ENCODE measurements at places on chromosomes 6 and 20. TPM values are rescaled to one million over a fixed set of nuclear protein-coding genes. Genes with fewer than 3 reads are reported as not detected.

NECAB3 gene
- 47.4 TPM for total RNA-seq

ENPP1 gene
- total RNA-seq, result 3.6 TPM

C20orf202 gene
- total RNA-seq, result not detected

UBR2 gene
- total RNA-seq, result 34.3 TPM

SLC26A8 gene
- not detected for total RNA-seq

PSORS1C2 gene
- not detected for total RNA-seq

DOK5 gene
- total RNA-seq, result 5.0 TPM

EYA4 gene
- 0.82 TPM for total RNA-seq

LSM2 gene
- total RNA-seq, result 44.1 TPM

ZNF165 gene
- 1.8 TPM for total RNA-seq

RBM12 gene
- total RNA-seq, result 26.4 TPM

MYT1 gene
- under 0.01 TPM for total RNA-seq

SRXN1 gene
- total RNA-seq, result 32.4 TPM

GCNT2 gene
- total RNA-seq, result 26.9 TPM

DEFB114 gene
- not detected for total RNA-seq

- no peak for DNase-seq
Measured at GRCh38 chr6:129707882-129708495, 2.0 kb downstream of the ARHGAP18 start.

DNA sequence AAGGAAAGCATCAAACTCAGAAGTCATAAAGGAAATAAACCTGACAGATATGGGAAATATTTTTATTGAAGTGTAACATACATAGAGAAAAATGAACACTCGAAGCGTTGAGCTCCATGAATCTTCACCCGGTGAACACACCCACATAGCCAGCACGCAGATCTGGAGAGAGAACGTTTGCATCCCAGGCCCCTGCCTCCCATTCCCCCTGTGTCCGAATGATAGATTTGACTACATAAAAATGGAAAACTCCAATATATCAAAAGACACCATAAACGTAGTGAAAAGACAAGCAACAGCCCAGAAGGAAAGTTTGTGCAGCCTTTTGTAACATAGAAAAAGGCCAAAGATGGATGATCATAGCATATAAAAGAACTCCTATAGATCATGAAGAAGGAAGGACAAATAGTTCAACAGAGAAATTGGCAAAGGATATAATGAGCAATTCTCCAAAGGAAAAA is 17.1 kb downstream of the SYNJ2 start:
- DNase-seq, result no peak

- DNase-seq, result no peak
Measured at GRCh38 chr20:37741570-37741969, 47.7 kb downstream of the CTNNBL1 start.

DNA sequence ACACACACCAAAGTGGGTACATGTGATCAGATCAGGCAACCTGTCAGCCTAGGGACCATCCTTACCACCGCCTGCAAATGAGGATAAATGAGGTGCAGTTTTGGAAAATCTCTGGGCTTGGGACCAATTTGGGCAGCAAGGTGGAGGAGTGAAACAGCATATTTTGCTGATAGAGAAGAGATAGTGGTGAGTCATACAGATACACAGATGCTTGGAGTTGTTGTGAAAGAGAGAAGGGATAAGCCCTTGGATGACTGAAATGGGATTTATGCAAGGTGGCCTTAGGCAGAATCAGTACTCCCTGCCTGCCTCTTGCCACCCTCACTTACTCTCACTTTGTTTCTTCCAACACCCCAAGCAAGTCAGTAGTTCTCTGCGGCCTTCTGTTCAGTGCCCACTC is 34.7 kb downstream of the BMP2 start:
- DNase-seq, result no peak

- DNase-seq, result no peak
Measured at GRCh38 chr20:34301587-34302311, 1.4 kb downstream of the AHCY start.

DNA sequence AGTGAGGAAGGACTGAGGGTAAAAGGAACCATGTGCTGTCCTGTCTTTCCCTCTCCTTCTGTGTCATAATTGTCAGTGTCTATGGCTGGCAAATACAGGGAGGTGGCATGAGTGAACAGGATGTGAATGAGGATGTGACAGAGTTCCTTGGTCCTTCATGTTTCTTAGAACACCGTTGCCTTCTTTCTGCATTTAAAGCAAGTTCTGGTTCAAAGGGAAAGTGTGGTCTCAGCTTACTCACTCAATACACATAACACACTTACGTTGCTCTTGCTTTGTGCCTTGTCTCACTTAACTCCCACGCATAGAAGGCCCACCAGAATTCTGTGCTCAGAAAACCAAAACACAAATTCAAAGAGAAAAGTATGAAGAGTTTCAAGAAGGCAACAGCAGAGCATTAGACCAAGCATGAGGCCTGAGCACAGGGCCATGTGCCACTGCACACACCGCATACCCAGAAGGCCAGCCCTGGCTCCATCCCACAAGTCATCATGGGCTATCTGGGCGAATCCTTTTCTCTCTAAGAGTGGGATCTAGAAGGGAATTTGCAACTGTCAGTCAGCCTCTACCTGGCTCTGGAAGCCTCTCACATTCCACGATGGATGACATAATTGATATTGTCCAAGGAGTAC is 38.9 kb upstream of the SAYSD1 start:
- no peak for DNase-seq

GRCh38 chr6:46325561-46326530 is 155.1 kb upstream of the ENPP5 start:
- no peak for DNase-seq

DNA sequence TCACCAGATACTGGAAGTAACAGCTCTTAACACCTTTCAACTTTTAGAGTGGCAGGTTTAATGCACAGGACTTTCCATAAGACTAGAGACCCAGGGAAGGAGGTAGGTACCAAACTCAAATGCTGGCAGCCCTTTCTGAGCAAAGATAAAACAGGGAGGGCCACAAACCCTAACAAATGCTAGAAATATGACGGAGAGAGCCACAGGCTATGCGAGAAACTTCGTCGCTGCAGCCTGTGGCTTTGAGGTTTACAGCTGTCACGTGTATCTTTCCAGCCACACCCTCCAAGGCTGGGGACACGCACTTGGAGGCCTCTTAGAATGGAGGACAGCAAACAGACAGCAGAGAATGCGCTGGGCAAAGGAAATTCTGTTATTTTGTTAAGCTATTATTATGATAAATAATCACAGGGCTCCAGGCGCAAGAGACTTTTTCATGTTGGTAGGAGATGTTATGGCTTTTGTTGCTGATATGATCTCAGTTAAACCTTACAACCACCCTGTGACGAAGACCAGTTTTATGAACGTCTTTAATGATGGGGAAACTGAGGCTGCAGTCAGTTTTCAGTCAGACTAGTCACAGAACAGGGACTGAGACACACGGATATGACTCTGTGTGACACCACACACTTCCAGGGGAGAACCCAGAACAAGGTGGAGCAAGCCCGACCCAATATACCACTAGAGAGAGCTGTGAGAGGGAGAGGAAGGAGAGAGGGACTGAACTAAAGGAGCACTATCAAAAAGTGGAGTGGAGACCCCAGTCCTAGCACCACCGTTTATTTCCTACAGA is 2.0 kb downstream of the TRAM2 start:
- peak; percentile 73 for DNase-seq

- DNase-seq, result no peak
Measured at GRCh38 chr6:14831937-14832336, 413.9 kb upstream of the JARID2 start.

DNA sequence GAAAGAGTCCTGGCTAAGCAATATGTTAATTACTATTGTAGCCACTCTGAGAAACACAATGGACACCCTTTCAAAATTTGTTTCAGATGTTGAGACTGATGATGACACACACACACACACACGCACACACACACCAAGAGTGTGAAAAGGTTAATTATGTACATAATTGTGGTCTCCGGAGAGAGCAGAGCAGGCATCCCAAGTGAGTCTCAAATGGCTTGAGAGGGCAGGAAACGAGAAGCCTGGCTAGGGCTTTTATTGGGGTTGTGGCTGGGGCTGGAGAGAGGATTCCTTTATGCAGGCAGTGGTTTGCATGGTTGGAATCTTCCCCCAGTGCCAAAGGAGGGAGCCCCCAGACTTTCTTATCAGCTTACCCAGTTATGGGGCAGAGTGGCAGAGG is 38.2 kb upstream of the NKX2-4 start:
- no peak for DNase-seq

DNA sequence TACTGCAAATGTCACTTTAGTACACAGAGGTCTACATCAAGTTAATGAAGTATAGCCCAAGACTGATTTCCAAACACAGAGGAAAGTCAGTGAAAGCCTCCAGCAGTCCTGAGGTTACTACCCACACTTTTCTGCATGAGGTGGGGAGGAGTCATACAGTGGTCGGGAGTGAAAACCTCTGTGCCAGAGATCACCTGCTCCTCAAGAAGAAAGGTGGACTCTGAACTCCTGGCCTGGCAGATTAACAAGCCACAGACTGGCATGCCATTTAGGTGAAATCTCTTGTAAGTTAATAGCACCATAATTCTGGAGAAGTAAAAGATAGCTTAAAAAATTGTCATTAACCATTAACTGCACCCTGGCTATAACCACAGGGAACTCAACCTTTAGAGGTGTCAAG is 125.0 kb upstream of the LAMP5 start:
- DNase-seq, result no peak

GRCh38 chr6:70739534-70739933 is 71.9 kb downstream of the SMAP1 start:
- DNase-seq, result no peak

DNA sequence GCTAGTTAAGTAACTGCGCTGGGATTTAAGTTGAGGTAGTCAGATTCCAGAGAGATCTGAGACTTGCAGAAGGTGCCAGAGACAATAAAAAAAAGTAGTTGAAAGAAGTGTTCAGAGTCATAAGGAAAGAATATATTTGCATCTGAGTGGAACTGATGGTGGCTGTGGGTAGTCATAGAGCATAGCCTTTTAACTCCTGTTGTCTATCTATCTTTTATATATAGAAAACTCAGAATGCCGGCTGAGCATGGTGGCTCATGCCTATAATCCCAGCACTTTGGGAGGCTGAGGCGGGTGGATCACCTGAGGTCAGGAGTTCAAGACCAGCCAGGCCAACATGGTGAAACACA is 62.0 kb downstream of the CARMIL1 start:
- no peak for DNase-seq

DNA sequence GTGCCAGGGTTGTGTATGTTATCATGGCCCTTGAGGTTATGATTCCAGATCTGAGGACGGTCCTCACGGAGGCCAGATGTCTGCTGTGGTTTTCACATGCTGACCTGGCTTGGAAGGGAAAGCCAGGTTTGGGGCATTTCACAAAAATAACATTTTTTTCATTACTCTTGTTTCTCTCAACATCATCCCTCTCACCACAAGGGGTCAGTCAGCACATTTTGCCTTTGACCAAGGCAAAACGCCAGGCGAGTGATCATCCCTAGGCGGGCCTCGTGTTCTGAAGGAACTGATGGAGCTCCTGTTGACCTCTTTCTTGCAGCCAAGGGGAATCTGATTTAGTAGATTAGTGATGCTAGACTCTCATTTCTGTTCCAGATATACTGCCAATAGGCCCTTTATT is 133.5 kb downstream of the TBC1D7 start:
- DNase-seq, result no peak

DNA sequence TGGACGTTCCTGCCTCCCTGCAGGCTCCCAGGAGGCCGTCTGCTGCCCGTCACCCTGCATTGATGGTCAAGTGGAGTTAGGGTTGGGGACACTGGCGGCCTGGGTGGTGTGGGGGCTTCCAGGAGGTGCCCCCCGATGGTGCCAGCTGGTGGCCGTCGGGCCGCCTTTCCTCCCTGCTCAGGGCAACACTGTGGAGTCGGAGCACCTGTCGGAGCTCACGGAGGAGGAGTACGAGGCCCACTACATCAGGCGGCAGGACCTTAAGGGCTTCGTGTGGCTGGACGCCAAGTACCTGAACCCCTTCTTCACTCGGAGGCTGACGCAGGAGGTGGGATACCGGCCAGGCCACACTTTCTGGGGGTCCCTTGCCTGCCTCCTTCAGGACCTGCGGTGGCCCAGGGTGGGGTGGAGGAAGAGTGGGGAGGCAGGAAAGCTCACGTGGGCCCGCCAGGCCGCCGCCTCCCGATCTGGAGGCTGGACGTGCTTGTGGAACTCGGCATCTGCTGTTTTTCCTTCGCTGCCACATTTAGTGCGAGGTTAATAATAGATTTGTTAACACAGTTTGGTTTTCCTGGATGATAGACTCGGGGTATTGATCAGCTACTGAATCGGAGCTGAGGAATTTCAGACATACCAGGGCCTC is 28.6 kb downstream of the SPATA2 start:
- peak; percentile 63 for DNase-seq

- no peak for DNase-seq
Measured at GRCh38 chr20:40006168-40006860, 682.7 kb downstream of the MAFB start.

GRCh38 chr20:39016506-39016905 is 54.4 kb downstream of the DHX35 start:
- DNase-seq, result no peak

DNA sequence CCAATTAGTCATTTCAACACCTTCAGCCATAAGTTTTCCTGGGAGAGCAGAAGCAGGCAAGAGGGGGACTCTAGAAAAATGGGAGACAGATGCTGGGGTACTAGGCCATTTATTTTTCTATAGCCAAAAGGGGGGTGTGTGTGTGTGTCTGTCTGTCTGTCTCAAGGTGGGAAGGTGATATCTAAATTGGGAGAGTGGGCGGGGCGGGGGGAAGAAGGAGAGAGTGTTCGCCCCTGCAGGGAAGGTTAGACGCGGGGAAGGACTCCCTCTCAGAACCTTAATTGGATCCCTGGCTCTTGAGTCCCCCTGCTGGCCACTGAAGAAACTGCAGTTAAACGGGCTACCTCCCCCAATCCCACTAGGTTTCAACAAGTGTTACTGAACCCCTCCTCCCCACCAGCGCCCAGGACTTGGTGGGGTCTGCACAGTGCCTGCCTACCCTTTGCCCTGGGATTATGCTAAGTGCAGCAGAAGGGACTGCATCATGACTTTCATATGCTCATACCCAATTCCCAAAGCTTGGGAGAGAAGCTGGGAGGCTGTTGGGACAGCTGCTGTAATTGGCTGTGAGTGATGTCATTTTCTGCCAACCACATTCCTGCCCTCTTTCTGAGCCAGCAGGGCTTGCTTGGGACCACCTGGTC is 45.8 kb downstream of the FOXP4 start:
- peak; percentile 86 for DNase-seq

- DNase-seq, result no peak
Measured at GRCh38 chr6:41921712-41921998, 356 bp downstream of the BYSL start.

Measured in sigmoid colon (tissue), 7 donors.